ENCODE measurements at places on chromosomes 6 and 20. TPM values are rescaled to one million over a fixed set of nuclear protein-coding genes. Genes with fewer than 3 reads are reported as not detected.

Gene PGC
- total RNA-seq, result not detected

Gene COL11A2
- total RNA-seq, result 0.74 TPM

Gene PACRG
- 2.9 TPM for total RNA-seq

Gene JPH2
- total RNA-seq, result under 0.01 TPM

Gene TP53TG5
- total RNA-seq, result not detected

Gene CNR1
- total RNA-seq, result not detected

Gene MAFB
- 42.8 TPM for total RNA-seq

Gene ANKRD66
- not detected for total RNA-seq

Gene BPIFB1
- not detected for total RNA-seq

Gene HSPA12B
- total RNA-seq, result 0.18 TPM

Gene RFX6
- not detected for total RNA-seq

Gene HTR1B
- total RNA-seq, result under 0.01 TPM

Gene MCCD1
- not detected for total RNA-seq

Gene RAET1L
- total RNA-seq, result not detected

Gene MCHR2
- not detected for total RNA-seq

Gene WFDC2
- not detected for total RNA-seq

Gene SIRPB1
- not detected for total RNA-seq

Gene PLA2G7
- not detected for total RNA-seq

Gene KCNQ5
- 2.6 TPM for total RNA-seq

Gene SYNDIG1
- 1.6 TPM for total RNA-seq

Gene MC3R
- not detected for total RNA-seq

Gene NKX2-2
- not detected for total RNA-seq

Gene CST2
- total RNA-seq, result not detected

Gene CDC5L
- total RNA-seq, result 27.2 TPM

Gene BEND6
- 34.8 TPM for total RNA-seq

Gene OGFRL1
- 21.6 TPM for total RNA-seq

Gene VIP
- total RNA-seq, result not detected

Gene CRISP2
- total RNA-seq, result not detected

Gene LTB
- not detected for total RNA-seq

Gene SNX5
- total RNA-seq, result 147 TPM

Data from fibroblast of the aortic adventitia (primary cell).